Activated CD8-positive, alpha-beta memory T cell treated with anti-CD3 and anti-CD28 coated beads for 1 hour (primary cell): ENCODE measurements at places on chromosomes 1 and 21.

DNA sequence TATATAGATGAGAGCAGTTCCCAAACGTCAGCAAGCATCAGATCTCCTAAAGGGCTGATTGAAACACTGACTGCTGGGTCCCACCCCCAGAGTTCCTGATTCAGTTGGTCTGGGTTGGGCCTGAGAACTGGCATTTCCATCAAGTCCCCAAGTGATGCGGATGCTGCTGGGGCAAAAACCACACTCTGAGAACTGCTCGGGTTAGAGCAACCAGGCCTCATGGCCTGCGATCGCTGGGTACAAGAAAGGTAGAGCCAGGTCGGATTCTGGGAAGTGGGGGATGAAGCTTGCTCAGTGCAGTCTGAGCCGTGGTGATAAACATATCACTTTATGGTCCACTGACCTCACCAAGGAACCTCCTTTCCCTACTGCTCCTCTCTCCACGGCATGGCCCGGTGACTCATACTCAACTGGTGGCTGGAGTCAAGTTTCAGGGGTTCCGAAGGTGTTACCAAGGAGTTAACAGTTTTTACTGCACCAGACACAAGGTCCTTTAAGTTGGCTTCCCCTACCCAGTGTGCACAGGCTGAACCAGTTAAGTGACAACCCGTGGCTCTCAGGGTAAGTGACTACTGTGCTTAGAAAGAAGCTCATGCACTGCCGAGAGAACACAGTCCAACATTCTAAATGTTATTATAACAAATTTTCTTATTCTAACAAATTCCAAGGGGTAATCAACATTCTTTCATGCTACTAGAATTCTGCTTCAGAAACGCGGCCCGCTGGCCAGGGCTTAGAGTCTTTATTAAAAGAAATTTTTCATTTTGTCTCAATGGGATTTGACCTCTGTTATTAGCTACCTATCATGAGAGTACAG is 153.5 kb downstream of the TGFBR3 start:
- DNase-seq: no peak

GRCh38 chr1:107474877-107475612 is 334.2 kb downstream of the NTNG1 start:
- no peak for DNase-seq

GRCh38 chr1:224922404-224923164 is 6.9 kb upstream of the DNAH14 start:
- no peak for DNase-seq

DNA sequence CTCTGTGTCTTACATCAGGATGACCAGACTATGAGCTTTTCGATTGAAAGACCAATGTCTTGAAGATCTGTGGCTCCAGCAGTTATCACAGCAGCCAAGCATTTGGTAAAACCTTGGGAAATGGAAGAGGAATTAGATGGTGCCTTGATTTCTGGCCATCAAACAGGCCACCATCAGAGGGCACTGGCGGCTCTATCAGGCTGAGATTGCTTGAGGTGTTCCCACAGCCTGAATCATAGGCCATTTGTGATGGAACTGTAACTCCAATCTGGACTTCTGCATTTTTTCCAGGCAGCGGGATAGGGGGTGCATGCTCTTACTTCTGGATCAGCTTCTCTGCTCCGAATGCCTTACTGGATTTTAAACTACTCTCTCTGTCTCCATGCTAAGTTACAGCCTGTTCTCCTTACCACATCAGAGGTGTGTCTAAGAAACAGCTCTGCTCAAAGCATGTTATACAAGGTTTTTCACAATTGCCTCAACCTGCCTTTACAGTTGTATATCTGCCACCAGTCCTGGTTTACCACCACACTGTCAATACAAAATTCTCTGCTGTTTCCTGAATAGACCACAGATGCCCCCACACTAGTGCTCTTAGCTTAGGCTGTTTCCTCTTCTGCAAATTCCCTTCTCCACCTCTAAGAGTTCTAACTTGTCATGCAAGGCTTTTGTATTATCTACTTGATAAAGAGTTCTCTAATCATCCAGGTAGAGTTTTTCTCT is 180.9 kb downstream of the PTGER3 start:
- DNase-seq: no peak

DNA sequence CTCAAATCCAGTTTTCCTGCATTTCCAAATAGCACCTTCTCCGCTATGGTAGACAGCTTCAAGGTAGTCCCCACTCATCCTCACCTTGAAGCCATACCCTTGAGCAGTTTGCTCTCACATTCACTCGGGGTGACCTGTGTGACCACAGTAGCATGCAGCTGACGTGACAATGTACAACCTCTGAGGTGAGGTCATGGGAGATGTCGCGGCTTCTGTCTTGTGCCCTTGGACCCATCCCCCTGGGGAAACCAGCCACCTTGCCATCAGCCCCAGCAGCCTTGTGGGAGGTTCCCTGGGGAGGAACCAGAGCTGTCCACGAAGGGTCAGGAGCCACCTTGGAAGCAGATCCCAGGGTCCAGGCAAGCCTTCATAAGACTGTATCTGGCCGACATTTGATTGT is 38.3 kb upstream of the DUSP10 start:
- no peak for DNase-seq

DNA sequence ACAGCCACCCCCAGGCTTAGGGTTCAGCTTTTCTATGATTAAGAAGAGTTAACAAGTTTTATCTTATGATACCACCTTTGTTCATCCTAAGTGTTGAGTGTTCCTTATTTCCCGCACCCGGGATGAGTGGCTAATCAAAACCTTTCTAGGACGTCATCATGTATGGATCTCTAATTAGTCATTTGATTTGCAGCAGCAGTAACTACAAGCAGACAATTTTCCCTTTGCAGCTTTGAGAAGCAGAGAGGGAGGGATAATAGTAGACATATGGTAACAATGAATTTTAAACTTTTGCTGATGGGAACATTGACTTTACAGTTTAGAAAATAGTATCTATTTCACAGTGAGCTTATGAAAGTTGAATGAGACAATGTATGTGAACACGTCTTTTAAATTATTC is 30.8 kb upstream of the SLC35F3 start:
- DNase-seq: no peak

- DNase-seq: no peak
Measured at GRCh38 chr1:226111098-226111882, 48.8 kb downstream of the H3-3A start.

DNA sequence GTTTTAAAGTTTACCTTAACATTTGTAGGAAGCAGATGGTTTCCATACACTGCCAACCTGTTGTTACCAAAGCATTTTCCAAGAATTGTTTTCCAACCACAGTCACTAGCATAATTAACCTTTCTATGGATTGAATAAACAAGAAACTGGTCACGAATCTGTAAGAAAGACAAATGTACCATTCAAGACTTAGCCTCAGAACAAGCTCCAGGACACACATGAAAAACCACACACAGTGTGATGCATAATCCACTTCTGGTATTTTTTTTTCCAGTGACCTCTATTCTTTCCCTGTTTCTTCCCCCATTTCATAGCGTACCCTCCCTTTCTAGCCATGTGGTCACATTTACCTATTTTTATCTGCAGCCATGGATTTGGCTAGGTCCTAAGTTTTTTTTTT is 29.6 kb upstream of the C1orf87 start:
- no peak for DNase-seq

DNA sequence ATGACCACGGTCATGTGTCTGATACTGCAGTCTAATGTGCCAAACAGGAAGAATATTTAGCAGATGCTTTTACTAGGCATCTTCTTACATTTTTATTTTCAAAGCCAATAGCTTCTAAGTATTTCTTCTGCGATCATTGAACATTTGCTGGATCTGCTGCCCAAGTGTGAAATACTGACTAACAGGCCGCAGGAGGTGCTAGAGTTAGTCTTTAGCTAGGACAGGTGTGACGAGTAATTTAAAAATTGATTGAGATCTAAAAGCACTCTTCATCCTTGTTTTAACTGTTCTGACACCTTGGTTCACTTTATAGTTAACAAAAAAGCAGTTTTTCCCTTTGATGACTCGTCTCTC is 748 bp upstream of the FAM78B start:
- DNase-seq: no peak

- DNase-seq: no peak
Measured at GRCh38 chr21:15659753-15660422, 69.9 kb upstream of the USP25 start.

- no peak for DNase-seq
Measured at GRCh38 chr1:212648431-212648830, 39.9 kb downstream of the ATF3 start.

DNA sequence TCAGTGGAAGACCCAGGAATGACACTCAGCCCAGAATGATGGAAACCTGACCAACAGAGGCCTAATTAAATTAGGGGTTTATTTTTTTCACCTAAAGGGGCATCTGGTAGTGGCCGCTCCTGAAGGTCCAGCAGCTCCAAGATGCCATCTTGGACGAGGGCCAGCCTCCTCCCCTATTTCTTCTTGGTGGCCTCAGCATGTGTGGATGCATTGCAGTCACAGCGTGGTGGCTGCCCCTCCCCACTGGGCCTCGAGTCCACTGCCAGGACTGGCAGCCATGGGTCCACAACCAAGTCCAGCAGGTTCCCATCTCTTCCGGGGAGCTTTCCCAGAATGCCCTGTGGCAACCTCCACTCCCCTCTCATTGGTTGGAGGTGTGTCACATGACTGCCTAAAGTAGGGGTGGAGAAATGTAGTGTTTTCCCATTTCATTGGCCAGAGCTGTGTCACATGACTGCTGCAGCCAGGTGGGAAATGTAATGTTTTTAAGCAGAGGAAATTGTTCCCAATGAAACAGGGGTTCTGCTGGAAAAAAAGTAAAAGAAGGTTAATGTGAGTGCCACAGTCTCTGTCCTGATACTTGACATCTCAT is 628.2 kb downstream of the PTPRU start:
- no peak for DNase-seq

DNA sequence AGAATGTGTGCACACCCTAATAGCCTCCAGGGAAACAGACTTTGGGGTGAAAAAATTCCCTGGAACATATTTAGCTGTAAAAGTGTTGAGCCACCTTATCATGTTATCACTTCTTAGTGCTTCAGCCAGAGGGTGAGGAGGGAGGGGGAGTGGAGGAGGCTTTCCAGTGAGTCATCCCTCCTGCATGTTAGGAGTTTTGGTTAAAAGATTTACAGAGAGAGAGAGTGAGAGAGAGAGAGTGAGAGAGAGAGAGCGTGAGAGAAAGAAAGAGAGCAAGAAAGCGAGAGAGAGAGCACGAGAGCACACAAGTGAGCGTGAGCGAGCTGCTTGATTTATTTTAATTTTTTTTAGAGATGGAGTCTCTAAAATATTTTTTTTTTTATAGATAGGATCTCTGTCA is 13.5 kb upstream of the CACNA1E start:
- DNase-seq: no peak

DNA sequence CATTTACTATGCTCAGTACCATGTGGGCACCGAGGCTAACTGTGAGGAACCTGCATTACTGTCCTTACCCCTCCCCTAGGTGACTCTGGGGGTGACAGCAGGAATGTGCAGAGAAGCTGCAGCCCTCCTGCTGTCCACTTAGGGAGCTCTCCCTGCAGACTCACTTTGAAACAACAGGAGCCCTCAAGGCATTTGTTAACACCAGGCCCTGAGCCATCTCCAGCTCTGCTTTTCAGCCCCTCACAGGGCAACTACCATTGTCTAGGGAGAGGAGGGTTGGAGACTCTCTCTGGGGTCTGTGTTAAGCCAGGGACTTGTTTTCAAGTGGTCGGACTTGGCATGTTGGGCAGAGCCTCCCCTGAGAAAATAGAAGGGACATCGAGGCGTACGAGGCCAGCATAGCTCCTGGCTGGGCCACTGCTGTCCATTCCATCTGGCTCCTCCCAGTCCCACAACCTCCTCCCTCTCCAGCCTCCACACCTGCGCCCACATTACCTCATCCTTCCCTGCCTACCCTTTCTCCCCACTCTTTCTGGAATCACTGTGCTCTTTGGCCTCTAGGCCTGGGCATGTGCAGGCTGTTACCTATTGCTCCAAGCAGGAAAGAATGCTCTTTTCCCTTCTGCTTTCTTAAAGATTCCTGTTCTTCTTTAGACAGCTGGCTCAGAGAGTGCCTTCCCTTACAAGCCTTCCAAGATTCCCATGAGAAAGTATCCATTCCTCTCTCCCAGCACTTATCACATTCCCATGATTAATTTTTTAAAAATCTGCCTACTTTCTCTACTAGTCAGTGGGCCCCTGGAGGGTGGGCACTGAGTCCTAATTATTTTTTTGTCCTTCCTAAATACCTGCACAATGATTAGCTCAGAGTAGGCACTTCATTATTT is 102.7 kb upstream of the GCLM start:
- no peak for DNase-seq

- no peak for DNase-seq
Measured at GRCh38 chr1:19054216-19054615, 97.7 kb upstream of the IFFO2 start.

DNA sequence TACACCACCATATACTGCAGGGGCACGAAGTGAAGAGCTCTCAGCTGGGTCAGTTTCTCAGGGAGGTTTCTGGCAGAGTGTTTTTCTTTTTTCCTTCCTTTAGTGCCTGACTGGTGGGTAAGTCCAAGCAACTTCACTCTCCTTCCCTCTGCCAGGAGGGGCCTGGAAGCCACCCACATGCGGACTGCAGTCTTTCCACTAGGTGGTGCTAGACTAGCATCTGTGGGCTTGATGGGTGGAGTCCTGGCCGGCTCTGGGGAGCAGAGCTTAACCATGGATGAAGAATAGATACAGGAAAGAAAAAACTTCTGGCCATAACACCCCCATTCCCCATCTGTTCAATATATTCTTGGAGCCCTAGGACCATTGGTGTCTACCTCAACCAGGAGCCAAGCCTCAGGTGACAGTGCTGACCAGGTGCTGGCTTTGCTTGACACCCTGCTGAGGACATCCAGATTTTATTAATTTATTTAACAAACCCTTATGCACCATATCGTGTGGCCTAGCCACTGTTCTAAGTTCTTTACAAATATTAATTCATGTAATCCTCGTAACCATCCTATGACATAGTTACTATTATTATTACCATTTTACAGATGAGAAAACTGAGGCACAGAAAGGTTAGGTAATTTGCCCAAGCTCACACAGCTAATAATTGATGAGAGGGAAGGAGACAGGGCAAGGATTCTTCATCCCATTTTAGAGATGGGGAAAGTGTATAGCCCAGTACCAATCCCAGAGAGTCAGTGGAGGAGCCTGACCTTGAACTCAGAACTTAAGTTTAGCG is 126.7 kb upstream of the CSF3R start:
- DNase-seq: no peak

GRCh38 chr1:29974316-29974724 is 738.0 kb downstream of the PTPRU start:
- DNase-seq: no peak

DNA sequence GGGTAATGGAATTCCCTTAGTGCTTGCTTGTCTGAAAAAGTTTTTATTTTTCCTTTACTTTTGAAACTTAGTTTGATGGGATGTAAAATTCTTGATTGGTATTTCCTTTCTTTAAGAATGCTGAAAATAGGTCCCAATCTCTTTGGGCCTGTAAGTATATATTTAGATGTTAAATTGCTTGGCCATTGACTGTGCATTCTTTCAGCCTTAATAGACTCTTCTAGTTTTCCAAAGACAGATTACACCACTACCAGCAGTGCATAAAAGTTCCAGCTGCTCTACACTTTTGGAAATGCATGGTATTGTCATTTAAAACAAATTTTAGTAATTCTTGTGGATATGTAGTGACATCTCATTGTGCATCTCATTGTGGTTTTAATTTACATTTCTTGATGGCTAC is 464.8 kb upstream of the USP24 start:
- DNase-seq: no peak
